ENCODE measurements at places on chromosomes 16 and 17.

GRCh38 chr17:75509528-75510258 lies 5.6 kb downstream of the CASKIN2 start:
- no peak for DNase-seq

DNA sequence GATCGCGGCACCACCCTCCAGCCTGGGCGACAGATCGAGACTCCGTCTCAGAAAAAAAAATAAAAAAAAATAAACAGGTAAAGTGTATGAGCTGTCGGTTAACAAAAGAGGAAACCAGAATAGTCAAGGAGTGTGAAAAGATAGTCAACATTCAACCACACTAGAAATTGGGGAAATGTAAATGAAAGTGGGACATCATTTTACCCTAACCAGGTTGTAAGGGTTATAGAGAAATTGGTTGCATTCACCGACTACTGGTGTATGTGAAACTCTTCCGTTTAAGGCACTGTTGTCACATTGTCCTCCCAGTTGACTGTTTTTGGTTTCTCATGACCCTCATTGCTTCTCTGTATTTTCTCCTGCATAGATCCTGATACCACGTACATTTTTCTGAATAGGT lies 62.8 kb downstream of the RABEP1 start:
- no peak for DNase-seq

DNA sequence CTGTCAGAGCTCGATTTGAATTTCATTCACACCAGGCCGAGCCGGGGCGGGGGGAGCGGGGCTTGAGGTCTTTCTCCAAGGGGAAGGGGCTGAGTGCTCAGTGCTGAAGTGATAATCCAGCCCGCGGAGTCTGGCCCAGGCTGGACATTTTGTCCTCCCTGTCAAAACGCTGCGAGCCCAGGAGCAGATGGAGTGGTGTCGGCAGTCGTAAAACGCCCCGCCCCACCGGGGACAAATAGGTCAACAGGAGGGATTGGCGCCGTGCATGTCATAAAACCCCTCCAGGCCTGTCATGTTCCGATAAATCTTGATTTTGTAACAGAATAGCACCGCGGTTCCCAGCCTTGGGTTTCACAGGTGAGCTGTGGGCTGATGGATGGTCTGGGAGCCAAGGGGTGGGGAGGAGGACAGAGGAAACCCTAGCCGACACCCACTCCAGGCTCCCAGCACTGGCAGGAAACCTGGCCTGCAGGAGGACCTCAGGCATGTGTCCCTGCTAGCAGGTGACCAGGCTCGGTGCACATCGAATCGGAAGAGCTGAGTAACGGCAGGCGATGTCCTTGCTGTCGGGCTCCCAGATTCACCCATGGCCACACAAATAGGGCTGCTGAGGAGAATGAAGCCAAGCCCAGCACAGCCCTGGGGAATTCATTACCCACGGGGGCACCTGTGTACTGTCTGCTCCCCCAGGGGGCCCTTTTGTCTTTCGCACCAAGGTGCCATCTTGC lies 341.4 kb downstream of the FOXL1 start:
- no peak for DNase-seq

DNA sequence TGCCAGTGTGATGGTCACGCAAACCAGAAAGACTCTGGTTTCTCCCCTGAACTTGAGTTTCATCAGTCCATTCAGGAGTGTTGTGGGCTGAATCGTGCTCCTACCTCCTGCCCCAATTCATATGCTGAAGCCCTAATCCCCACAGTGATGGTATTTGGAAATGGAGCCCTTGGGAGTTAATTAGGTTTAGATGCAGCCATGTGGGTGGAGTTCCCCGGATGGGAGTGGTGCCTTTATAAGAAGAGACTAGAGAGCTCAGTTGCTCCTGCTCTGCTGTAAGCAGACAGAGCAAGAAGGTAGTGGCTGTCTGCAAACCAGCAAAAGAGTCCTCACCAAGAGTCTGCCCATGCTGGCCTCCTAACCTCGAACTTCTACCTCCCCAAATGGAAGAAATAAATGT lies 160.3 kb upstream of the DYNLRB2 start:
- no peak for DNase-seq

DNA sequence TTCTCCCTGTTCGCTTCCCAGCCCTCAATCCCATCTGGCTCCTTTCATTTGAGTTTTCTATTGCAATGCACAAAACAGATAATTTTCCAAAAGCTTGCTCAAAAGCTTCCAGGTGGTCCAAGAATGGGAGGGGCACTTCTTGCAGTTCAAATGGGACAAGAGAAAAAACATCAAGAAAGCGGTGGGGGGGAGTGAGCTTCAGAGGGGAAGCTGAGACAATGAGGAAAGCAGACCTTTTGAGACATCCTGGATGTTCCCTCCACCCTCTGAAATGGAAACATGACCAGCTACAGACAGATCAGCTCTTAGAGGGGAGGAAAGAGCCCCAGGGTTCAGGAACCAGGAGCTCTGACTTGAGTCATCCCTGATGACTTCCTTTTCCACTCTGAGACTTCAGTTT lies 368.2 kb downstream of the SLC39A11 start:
- DNase-seq = no peak

DNA sequence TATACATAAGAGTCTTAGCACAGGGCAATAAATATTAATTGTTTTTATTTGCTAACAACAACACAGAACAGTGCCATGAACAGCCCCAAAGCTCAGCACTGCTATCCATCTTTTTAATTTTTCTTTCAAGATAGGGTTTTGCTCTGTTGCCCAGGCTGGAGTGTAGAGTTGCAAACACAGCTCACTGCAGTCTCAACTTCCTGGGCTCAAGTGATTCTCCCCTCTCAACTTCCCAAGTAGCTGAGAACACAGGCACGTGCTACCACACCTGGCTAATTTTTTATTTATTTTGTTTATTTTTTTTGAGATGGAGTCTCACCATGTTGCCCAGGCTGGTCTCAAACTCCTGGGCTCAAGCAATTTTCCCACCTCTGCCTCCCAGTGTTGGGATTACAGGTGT lies 47.6 kb upstream of the AKAP1 start:
- no peak for DNase-seq

DNA sequence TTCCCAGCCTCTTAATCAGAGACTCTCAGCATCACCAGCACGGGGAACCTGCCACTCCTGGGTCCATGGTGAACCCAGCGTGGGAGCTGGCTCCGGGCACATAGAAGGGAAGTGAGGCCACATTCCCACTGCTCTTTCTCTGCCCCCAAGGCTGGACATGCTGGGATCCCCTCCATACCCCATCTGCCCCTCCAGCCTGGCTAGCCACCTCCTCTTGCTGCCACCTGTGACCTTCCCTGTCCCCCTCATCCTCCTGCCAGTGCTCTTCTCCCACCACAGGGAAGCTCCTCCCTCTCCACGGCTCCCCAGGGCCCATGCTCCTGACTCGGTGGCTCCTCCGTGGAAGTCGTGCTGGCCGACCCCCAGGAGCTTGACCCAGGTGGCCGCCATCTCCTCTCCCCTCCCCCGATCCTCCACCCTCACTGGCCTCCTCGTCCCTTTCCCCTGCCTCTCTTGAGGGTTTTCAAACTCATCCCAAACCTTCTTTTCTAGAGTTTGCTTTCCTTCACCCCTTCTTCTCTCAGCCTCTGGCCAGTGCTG lies 139.1 kb upstream of the CHMP6 start:
- no peak for DNase-seq

DNA sequence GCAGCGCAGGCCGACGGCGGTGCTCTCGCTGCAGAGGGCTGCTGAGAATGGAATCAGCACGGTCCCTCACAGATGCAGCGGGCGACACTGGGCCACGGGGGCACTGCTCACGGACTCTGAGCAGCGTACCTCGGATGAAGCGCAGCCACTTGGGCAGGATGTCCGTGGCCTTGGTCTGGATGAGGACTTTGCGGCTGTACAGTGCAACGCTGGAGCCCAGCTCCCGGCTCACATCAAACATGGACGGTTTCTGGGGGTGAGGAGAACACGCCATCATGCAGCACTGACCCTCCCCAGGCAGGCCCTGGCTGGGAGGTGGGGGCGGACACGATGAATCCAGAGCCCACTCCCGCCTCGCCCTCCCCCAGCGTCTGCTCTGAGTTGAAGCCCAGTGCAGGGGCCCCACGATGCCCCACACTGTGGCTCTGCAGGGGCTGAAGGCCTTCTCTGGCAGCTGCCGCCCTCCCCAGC lies 18.1 kb downstream of the DNASE1 start:
- no peak for DNase-seq

DNA sequence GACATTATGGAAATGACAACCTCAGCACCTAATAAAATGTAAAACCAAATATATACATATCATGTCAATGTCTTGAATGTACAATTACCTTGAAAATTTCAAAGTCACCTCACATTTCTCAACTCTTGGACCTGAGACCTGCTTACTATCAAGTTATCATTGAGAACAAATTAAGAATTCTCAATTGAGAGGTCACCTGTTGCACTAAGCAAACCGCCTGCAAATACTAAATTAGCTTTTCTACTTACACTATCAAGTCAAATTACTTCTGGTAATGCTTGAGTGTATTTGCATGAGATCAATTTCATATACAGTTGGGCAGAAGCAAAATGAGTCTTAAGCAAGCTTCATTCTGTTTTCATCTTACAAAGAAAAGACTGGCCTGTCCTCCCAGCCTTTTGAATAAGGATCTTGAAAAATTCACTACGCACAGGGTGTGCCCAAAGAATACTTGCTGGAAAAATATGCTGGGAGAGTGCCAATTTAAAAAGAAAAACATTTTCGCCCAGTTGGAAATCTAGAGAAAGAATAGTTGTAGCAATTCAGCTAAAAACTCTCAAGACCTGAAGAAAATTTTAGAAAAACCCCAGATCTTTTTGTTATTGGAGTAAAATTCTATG lies 35.7 kb downstream of the KANSL1 start:
- no peak for DNase-seq

GRCh38 chr16:81190667-81191066 lies 47.8 kb upstream of the BCO1 start:
- DNase-seq = no peak

DNA sequence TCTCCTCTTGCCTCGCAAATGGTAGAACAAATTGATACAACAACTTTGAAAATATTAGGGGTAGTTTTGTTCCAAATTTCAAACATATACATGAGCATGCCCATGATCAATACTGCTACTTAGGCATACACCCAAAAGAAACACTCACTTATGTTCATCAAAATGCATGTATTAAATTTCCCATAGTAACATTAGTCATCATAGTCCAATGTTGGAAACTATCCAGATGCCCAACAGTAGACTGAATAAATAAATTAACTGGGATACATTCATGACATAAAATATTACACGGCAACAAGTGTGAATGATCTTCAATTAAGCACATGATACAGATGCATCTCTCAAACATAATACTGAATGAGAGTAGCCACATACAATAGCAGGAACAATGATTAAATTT lies 391.6 kb downstream of the CDH11 start:
- no peak for DNase-seq

DNA sequence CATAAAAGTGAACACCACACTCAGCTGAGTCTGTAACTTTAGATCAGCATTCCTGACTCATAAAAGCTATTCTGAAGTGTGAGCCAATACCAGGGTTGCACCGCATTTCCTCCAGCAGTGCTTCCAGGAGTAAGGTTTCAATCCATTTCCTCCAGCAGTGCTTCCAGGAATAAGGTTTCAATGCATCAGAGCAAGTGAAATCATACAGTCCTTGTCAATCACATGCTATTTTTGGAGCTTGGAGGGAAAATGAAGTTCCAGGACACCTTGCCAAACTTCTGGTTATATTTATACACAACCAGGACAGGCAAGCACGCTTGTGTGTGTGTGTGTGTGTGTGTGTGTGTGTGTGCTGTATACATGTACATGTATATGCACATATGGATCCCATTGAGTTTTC lies 327.6 kb downstream of the GRIN2A start:
- DNase-seq = no peak

DNA sequence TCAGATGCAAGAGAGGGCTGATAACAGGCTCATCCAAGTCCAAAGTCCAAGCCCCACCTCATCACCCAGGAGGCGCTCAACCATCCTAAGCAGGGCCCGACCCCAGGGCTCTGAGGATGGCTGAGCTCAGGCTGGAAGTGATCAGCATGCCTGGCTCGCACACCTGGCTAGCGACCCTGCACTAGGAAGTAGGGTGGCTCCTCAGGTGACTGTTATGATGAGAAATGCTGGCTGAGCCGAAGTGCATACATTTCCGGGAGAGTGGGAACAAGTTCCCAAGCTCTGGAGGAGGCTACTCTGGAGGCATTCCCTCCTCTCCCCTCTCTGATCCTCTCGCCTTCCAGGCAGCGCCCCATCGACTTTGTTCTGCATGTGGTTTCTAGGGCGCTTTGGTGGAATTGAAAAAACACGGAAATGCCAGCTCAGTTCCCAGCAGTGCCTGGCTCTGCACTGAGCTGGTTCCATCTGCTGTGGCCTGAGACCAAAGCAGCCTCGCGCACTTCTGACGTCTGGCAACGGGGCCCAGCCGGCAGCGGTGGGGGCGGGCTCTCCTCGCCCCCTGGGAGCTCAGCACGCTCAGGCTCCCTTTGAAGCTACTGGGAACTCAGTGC lies 130.3 kb downstream of the IRF8 start:
- peak; percentile 72 for DNase-seq

GRCh38 chr16:66409156-66409555 lies 17.9 kb upstream of the BEAN1 start:
- DNase-seq = no peak

DNA sequence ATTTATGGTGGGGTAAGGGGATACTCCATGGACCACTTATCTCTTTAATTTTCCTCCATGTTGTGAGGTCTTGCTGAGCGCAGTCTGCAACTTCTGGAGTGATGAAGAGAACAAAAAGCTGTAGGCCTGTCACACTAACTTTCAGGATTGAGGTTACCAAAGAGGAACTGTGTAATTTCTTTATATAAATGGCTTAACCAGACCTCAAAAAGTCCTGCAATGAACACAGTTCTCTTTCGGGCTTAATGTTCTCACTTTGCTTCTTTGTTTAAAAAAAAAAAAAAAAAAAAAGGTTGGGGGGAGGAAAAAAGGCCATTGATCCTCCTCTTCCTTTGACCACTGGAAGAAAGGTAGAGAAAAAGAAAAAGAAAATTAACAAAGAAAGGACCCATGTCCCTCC lies 86.8 kb upstream of the SOX9 start:
- DNase-seq = peak; percentile 16

DNA sequence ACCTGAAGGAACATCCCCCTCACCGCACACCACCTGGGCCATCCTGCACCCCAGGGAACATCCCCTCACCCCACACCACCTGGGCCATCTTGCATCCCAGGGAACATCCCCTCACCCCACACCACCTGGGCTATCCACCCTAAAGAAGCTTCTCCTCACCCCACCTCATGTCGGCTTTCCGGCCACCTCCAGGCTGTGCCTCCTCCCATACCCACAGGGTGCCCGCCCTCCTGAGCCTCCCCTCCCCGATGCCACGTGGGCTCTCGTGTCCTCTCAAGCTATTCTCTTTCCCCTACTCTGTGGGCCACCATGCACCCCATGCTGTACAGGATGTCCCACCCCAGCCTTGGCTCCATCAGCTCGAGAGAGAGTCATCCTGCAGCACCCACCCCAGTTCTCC lies 18.0 kb downstream of the MYLK3 start:
- no peak for DNase-seq

DNA sequence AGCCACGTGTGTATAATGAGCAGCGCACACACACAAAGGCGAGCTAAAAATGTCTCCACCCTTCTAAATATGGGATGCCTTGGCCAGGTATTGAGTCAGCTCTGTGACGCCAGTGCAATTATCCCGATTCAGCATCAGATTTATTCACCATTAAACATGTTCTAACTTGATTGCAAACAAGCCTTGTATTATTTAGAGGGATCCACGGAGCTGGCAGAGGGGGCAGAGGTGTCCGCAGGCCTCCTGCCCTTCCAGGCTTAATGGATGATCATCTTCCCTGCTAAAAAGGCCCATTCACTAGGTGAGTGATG lies 591.7 kb downstream of the MAF start:
- DNase-seq = no peak
